ENCODE measurements at places on chromosomes 11 and 22.

- no peak for DNase-seq
Measured at GRCh38 chr11:70732023-70732880, 333.9 kb downstream of the CTTN start.

DNA sequence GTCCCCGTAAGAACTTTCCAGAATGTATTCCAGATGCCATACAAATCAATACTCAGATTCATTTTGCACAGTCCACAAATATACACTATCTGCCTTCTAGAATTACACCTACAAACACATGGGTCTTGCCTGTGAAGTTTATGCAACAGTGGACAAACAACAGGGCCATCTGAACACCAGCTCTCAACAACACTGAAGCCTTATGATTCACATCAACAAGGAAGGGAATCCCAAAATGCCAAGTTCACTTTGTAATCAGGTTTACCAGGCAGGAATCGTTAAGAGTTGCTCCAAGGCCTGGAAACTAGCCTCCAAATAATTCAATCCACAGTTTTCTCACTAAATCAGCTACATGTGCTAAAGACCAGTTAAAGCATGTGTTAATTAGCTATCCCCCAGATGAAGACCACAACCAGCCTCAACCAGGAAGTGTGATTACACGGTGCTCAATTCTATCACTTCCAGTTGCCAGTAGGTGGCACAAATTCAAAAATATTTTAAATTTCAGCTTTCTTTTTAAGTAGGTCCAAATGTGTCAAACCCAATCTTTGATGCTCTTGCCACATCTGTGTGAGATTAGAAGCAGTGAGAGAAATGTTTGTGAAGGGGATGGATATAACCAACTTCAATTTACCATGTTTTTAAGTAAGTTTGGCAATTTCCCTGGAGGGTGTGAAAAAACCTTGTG, 139.1 kb upstream of the BDNF start:
- no peak for DNase-seq

DNA sequence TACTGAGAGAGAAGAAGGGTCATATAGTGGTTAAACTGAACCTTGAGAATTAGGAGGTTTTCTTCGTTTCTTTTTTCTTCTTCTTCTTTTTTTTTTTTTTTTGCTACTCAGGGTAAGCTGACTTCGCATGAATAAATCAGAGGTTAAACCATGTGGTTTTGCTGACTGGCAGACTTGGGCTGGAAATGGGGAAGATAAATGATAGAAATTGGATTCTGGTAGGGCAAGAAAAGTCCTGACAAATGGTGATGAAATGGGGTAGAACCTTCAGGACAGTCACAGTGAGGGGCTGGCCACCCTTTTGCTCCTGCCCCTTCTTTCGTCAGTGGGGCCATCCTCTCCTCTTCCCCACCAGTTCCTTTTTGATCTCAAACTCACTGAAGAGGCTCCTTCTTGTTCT, 1.6 kb upstream of the SWAP70 start:
- no peak for DNase-seq

- no peak for DNase-seq
Measured at GRCh38 chr22:43505423-43505822, 93.6 kb downstream of the MPPED1 start.

DNA sequence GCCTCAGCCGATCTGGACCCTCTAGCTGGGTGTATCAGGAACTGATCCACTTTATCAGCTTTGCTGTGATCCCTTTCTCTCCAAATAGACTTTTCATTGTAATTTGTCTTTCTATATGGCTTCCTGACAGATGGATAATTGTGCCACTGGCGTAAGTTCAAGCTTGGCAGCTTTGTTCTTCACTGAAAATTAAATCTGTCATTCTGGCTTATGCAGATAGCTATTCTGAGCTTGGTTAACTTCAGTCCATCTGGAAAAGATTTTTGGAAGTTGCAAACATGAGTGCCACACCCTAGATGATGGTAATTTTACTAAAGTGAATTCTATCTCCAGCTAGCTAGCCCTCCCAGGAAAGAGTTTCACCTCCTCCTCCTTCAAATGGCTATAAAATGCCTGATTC, 8.1 kb downstream of the OR5A2 start:
- DNase-seq = no peak

DNA sequence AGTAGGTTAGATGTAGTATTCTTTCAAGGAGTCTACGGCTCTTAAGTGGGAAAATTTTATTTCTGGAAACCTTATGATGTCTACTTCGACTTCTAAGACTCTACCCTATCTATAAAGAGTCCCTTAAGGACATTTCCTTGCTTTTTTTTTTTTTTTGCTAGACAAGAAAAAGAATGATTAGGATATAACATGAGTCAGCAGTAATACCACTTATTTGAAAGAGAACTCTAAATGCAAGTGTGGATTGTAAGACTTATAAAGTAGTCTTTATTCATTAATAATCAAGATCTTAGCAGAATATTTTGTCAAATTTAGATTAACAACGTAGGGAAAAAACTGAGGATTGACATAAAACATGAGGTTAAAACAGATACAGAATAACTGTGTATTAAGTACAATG, 71.0 kb downstream of the DKK3 start:
- DNase-seq = no peak

DNA sequence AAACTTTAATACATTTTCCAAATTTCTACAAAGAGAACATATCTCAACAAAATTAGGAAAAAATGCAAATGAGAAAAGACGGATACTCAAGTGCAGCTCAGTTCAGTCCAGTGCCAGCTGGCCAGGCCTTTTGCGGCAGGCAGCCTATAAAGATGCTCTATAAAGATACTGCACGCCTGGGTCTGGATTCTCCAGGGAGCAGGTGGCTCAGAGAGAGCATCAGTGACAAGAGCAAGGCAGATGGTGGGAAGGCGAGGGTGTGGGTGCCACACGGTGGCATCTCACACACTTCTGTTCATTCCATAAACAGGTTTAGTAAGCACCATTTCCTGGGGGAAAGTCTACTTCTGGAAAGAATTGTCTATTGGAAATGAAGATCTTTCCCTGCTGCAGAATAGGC, 18.1 kb upstream of the SCN3B start:
- no peak for DNase-seq

GRCh38 chr11:93524858-93525257, 18.3 kb downstream of the SMCO4 start:
- no peak for DNase-seq

DNA sequence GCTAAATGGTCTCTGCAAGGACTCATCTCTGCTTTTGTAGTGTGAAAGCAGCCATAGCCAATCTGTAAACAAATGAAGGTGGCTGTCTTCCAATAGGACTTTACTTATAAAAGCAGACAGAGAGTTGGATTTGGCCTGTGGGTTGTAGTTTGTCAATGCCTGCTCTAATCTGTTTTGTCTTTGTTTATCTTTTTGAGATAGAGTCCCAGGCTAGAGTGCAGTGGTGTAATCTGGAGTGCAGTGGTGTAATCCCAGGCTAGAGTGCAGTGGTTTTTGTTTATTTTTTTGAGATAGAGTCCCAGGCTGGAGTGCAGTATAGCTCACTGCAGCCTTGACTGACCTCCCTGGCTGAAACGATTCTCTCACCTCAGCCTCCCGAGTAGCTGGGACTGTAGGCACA, 8.6 kb downstream of the PPP6R3 start:
- no peak for DNase-seq

- no peak for DNase-seq
Measured at GRCh38 chr11:80204021-80204420, 763.2 kb upstream of the TENM4 start.

GRCh38 chr11:8886322-8886721, 24.7 kb upstream of the AKIP1 start:
- no peak for DNase-seq

- no peak for DNase-seq
Measured at GRCh38 chr11:80365076-80365725, 924.4 kb upstream of the TENM4 start.

- no peak for DNase-seq
Measured at GRCh38 chr11:60528934-60529333, 13.7 kb downstream of the MS4A13 start.

Data from stimulated activated CD4-positive, alpha-beta T cell treated with anti-CD3 and anti-CD28 coated beads, Interleukin-1b, Interleukin-23, amount 100 ng/mL, for 24 hours (primary cell).